ENCODE measurements at places on chromosomes 6 and 20. TPM values are rescaled to one million over a fixed set of nuclear protein-coding genes. Genes with fewer than 3 reads are reported as not detected.

GRCh38 chr6:45075246-45075645 lies 252.9 kb upstream of the RUNX2 start:
- DNase-seq: no peak

DNA sequence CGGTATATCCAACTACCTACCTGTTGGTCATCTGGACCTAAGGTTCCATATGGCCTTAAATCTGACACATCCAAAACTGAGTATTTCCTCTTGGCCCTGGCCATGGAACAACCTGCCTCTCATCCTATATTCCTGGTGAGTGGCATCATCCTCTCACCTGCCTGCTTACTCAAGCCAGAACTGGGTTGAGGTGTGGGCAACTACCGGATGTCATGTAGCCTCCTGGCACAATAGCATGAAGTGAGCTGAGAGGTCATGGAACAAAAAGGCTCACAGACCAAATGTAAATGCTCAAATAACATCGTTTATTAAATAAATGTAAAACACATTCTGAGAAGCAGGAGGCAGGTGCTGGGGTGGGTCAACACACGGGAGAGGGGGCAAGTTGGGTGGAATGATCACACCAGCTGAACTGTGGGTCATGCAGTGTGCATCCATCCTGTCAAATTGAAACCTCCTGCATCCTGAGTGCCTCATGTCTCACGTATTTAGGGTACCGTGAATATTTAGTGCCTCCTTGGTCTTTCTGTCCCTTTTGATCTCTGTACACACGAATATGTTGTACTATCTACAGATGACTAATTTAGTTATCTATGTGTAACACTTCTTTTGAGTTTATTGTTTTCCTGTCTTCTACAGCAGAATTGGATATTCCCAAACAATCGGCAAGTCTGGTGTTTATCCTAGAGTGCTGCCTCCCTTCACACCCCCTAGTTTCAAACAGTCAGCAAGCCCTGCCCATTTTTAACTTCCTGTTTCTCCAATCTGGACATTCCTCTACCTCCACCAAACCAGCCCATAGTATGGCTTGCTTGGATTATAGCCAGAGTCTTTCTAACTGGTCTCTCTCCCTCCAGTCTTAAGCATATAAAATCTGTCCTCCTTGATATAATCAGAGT lies 7.9 kb upstream of the POU5F1 start:
- no peak for DNase-seq

DNA sequence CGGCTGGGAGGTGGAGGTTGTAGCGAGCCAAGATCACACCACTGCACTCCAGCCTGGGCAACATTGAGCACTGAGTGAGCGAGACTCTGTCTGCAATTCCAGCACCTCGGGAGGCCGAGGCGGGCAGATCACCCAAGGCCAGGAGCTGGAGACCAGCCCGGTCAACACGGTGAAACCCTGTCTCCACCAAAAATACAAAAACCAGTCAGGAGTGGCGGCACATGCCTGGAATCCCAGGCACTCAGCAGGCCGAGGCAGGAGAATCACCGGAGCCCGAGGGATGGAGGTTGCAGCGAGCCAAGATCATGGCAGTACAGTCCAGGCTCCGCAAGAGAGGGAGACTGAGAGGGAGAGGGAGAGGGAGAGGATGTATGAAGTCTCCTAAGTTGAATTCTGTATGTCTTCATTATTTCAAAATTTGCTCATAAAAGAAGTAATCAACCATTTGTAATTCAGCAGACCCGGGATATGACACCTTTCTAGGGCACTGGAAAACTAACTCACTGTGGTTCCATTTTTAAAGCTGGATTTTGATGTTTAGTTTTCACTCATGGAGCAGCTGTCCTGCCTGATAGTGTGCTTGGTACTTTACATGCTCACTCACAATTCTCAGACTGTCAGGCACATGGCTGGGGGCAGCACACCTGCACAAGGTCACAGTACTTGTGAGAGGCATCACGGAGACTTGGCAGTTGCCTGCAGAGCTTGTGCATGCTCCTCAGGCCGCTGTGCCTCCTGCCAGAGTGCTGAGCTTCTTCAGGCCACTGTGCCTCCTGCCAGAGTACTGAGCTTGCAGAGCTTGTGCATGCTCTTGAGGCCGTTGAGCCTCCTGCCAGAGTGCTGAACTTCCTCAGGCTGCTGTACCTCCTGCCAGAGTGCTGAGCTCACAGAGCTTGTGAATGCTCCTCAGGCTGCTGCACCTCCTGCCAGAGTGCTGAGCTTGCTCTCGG lies 106.2 kb downstream of the ERMARD start:
- DNase-seq: no peak

- DNase-seq: no peak
Measured at GRCh38 chr20:50136822-50137599, 16.5 kb downstream of the PEDS1 start.

GRCh38 chr6:53338304-53338703 lies 10.4 kb downstream of the ELOVL5 start:
- DNase-seq: no peak

- DNase-seq: no peak
Measured at GRCh38 chr6:146859795-146860495, 261.2 kb downstream of the ADGB start.

GRCh38 chr20:43165611-43166010 lies 24.1 kb downstream of the PTPRT start:
- DNase-seq: no peak

DNA sequence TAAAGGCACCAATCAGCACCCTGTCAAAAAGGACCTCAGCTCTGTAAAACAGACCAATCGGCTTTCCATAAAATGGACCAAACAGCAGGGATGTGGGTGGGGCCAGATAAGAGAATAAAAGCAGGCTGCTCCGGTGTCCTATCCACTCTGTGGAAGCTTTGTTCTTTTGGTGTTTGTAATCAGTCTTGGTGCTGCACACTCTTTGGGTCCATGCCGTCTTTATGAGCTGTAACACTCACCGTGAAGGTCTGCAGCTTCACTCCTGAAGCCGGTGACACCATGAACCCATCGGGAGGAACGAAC lies 7.3 kb upstream of the PXDC1 start:
- DNase-seq: no peak

DNA sequence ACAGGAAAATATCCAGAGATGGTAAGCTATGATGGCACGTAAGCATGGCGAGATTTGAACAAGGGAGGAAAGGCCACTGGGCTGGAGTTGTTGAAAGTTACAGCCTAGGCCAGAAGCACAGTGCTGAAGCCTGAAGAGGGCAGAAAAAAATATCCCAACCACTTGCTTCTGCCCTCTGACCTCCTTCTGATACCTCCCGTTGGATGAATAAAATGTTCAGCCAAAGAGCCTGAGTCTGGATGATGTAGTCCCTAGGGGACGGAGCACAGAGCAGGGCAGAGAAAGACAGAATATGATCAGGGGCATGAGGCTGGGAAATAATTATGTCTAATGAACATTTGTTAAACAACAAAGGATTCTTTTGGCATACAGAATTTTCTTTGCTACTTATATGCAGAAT lies 19.7 kb downstream of the KLHL31 start:
- DNase-seq: no peak

- no peak for DNase-seq
Measured at GRCh38 chr6:43613721-43614395, 15.2 kb downstream of the GTPBP2 start.

DNA sequence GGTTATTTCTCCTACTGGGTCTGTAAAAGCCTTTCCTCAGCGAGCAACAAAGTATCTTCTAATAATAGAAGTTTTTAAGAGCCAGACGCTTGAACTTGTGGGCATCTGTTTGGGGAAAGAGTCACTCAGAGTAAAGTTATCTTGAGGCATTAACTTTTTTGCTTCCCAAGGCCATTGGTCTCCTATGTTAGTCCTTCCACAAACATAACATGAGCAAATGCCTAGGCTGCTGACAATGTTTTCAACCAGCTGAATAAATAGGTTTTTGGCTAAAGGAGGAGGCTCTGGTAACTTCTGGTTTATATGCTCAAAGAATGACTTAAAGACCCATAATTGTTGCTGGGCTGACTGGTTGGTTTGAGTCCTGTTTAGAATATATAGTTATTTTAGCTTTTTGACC lies 213.5 kb upstream of the SYNCRIP start:
- no peak for DNase-seq

GRCh38 chr20:10626896-10627295 lies 46.9 kb downstream of the JAG1 start:
- DNase-seq: no peak

DNA sequence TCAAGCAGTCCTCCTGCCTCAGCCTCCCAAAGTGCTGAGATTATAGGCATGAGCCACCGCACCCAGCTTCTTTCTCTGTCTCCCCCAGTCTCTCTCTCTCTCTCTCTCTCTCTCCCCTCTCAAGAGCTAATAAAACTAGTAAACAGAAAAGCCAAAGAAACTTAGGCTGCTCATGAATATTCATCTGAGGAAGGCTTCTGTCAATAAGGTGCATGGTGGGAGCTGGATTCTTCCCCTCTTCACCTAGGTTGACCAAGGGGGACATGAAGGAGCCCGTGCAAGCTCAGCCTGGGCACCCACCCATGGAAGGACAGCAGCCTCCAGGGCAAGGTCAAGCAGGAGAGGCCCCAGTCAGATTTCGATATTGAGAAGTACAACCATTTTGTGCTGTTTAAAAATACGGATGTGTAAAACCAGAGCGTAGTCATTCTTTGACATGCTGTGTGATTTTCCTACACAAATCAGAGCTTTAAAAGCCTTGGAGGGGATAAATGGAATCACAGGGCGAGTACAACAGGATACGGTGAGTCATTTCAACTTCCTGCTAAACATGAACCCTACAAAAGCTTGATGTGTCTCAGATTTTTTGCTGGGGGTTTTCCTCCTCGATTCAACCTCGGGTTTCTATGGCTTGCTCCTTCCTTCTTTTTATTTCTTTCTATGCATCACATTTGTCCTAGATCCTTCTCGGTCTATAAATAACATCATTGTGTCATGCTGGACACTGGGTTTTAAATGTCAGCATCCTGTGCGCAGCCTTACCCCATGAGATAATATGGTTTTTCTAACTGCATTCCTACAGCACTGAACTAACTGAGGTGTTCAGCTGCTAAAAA lies 368.9 kb upstream of the JARID2 start:
- no peak for DNase-seq

GRCh38 chr20:44504402-44505307 lies 17.2 kb downstream of the SERINC3 start:
- DNase-seq: no peak

- DNase-seq: no peak
Measured at GRCh38 chr6:51182827-51183226, 364.2 kb downstream of the TFAP2B start.

- DNase-seq: no peak
Measured at GRCh38 chr20:1207293-1207878, 4.1 kb downstream of the C20orf202 start.

DNA sequence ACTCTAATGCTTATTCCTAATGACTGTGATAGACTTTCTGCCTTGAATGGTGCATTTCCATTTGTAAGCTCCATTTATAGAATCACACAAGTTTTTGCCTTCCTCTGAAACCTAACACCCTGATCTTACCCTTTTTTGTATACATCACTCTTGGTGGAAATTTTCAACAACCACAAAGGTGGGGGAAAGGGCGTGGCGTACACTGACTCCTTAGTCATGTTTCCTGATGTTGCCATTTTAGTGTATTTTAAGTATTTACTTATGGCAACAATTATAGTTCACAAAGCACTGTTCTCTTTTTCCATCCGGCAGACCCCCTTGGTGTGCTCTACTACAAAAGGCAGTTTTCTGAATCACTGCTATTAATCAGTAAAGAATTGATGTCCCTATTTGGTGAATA lies 92.0 kb downstream of the ATXN1 start:
- DNase-seq: peak; percentile 17

- DNase-seq: no peak
Measured at GRCh38 chr6:46137387-46137786, 7.6 kb downstream of the ENPP4 start.

DNA sequence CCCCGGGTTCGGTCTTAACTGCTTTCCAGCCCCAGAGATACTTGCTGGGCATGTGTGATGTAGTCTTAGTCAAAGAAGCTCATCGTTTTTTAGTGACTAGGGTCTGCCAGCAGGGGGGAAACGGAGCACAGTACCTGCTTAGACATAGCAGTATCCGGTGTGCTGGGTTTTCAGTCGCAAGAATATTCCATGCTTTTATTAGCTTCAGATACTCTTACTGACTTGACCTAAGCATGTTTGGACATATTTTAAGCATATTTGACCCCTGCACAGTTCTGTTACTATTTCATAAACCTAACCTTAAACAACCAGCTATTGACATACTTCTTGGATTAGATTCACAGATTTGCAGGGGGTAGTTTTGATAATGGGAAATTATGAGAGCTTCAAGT lies 3.0 kb downstream of the E2F3 start:
- DNase-seq: no peak

DNA sequence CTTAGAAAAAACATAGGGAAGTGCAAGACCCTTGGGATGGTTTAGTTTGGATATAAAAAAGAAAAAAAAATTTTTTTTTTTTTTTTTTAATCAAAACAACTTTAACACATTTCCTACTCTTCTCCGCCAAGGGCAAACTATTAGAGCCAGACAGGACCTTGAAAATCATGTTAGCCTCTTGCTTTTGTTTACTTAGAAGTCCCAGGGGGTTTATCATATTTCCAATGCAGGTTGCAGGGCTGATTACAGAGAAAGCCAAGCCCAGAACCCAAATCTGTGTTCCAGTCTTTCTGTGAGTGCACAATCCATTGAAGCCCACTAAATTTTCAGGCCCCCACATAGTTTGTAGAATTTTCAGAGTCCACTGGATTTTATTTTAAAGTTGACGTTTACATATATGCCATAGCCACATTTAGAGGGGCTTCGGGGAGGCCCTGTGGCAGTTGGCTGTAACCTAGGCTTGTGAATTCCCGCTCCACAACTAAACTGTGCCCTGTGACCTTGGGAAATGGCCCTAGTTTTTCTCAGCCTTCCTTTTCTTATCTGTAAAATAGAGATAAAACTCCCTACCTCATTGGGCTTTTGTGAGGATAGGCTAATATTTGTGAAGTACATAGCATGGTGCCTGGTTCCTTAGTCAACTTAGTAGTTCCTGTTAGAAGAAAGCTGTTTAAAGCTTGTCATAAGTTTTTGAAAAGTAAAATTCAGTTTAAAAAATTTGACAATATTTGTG lies 55.7 kb downstream of the NCOA7 start:
- no peak for DNase-seq

The MMS22L gene
- total RNA-seq: 5.7 TPM

The FOXP4 gene
- 39.4 TPM for total RNA-seq

The SEMG1 gene
- 0.21 TPM for total RNA-seq

The DCDC2 gene
- 1.7 TPM for total RNA-seq

The TDRD6 gene
- 0.09 TPM for total RNA-seq

The CALHM5 gene
- 0.18 TPM for total RNA-seq

The CST4 gene
- not detected for total RNA-seq

The C6orf136 gene
- total RNA-seq: 101 TPM

The SH3BGRL2 gene
- 157 TPM for total RNA-seq

The NOTCH4 gene
- total RNA-seq: 4.3 TPM

The C2 gene
- total RNA-seq: 18.2 TPM

The FAM83C gene
- not detected for total RNA-seq

The GTSF1L gene
- not detected for total RNA-seq

Measured in left colon (tissue), 2 donors.